ENCODE measurements at places on chromosomes 2 and 18. TPM values are rescaled to one million over a fixed set of nuclear protein-coding genes. Genes with fewer than 3 reads are reported as not detected.

Gene ZSWIM2
- total RNA-seq: not detected

GRCh38 chr2:37636381-37637066 is 34.9 kb downstream of the CDC42EP3 start:
- no peak for DNase-seq

Gene SCYGR4
- total RNA-seq: not detected

DNA sequence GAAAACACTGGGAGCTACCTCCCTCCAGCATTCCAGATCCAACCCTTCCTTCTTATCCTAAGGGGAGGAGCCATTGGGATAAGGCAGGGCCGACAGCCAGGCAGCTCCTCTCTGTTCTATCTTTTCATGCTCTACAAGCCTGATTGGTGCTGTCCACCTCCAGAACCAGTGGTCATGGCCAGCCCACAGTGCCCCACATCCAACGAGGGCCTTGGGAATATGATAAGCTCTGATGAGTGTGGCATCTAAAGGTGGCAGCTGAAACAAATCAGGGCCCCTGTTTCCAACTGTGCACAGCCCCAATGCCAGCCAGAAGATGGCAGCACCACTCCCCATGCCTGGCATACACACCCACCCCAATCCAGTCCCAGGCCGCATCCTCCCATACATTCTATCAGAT is 329.3 kb downstream of the C1D start:
- peak; percentile 56 for DNase-seq

GRCh38 chr2:237090906-237091305 is 5.2 kb downstream of the COPS8 start:
- no peak for DNase-seq

DNA sequence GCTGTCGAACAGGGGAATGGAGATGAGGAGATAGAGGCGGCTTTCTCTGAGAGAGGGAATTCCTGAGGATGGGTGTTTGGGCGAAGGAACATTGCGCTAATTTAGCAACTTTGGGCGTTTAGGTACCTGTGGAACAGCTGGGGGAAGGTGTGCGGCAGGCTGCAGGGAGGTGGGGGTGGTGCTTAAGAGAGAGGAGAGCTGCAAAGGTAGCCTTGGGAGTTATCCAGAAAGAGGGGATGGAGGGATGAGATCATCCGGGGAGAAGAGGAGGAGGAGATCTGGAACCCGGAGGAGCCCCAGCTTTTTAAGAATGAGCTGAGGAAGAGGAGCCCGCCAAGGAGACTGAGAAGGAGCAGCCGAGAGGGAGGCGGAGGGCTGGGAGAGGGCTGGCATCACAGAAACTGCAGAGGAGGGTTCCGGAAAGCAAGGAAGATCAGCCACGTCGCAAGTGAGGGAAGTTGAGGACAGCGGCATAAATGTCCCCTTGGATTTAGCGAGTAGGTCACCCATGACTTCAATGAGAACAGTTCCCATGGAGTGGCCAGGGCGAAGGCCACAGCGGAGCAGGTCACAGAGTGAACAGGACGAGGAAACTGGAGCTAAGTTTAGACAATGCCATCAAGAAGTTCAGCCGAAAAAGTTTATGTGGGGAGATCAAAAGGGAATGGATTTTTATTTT is 174.7 kb downstream of the KLHL29 start:
- DNase-seq: no peak

DNA sequence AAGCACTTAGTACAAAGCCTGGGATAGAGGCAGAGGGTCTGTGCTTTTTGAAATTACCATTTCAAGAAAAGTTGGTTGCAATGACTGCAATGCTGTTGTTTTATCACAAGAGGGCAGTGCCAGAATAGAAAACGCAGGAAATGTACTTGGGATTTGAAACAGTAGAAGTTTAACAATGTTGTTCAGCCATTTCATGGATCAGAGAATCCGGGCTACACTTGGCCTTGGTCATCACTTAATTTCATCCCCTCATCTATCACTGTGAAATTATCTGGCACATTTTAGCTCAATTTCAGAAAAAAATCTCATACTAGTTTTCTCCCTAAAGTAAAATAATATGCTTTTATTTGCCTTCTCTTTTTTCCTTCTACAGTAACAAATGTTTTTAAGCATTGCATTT is 70.8 kb downstream of the RAPGEF4 start:
- DNase-seq: no peak

Gene DYNAP
- total RNA-seq: not detected

Gene PRSS56
- not detected for total RNA-seq

GRCh38 chr2:68475110-68475509 is 7.7 kb downstream of the APLF start:
- no peak for DNase-seq

DNA sequence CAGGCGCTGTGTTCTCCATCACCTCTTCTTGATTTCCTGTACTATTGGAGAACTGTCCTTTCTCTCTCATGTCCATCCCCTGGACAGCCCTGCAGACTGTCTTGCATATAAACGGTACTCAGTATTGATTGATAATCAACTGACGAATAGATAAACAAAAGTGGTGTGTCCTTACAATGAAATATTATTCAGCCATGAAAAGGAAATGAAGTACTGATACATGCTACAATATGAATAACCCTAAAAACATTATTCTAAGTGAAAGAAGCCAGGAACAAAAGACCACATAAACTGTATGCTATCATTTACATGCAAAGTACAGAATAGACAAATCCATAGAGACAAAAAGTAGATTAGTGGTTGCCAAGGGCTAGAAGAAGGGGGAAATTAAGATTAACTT is 77.6 kb downstream of the SDC1 start:
- no peak for DNase-seq

GRCh38 chr2:120431386-120432292 is 85.7 kb downstream of the INHBB start:
- DNase-seq: no peak

Gene TNS1
- total RNA-seq: 11.6 TPM

GRCh38 chr2:201257956-201258665 is 2.2 kb upstream of the CASP8 start:
- peak; percentile 53 for DNase-seq

DNA sequence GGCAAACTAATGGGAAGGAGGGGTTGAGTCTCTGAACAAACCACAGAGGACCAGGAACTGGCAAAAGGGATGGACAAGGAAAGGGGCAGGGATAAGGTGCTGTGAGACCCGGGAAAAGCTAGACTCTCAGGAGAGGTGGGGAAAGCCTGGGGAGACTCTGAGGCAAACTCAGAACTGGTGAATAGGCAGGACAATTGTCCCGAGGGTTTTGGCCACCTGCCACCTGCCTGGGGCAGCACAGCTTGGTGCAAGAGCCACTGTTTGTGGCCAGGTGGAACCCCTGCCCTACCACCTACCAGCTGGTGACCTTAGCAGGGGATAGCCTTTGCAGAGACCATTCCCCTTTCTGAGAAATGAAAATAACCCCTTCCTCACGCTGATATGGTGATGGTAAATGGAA is 129.4 kb upstream of the ASB18 start:
- DNase-seq: no peak

Gene SP140
- not detected for total RNA-seq

GRCh38 chr2:86337244-86337835 is at the start of gene REEP1:
Gene REEP1 (minus strand): TSS chr2:86337626. CDS start chr2:86337510, 116 bp downstream.
- peak; percentile 40 for DNase-seq

- DNase-seq: no peak
Observed at GRCh38 chr18:58766946-58767345, 95.7 kb downstream of the MALT1 start.

DNA sequence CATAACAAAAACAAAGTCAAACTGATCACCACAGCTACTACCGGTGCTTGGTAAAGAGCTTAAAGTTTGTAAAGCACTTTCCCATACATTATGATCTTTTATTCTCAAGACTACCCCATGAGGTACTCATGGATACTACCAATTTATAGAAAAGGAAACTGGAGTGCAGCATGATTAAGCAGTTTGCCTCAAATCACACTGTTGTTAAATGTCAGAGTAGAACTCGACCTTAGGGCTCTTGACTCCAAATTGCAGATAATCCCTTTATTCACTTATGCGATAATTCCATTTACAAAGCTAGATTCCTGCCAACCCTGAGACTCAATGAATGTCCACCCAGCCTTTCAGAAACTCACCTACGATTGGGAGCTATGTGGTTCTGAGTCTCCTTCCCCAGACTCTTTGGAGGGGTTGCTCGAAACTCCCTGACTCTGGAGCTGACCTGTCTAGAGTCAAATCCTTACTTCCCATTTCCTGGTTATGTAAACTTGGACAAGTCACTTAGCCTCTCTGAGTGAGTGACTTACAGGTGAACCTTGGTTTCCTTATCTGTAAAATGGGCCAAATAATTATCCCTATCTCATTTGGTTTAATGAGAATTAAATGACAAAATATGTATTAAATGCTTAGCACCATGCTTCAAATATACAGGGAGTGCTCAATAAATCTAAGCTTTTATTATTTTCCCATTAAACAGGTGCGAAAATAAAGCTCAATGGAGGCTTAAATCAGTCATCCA is 47.4 kb downstream of the PSD4 start:
- no peak for DNase-seq

DNA sequence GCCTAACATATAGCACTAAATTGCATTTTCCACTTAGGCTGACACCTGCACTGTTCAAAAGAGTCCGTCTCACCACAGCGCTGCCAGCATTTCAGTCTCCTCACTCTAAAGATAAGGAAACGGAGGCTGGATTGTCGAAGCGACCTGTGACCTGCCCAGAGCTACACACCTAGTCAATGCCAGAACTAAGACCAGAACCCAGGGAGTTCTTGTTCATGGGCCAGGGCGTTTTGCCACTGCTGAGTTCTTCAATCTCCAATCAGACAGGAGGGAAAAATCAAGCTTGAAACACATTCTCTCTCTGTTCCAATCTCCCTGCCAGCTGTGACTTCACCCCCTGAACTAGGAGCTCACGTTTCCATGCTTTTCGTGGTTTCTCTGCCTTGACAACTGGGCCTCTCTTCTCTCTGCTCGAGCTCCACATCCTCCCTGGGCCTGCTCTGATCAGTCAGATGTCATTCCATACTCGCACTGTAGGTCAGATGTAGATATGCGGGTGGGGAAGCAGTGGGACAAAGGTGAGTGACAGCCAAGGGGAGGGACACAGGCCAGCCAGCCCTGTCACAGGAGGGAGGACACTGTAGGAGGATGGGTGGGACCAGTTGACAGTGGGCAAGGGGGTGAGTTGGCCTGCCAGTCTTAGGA is 221.1 kb upstream of the SMAD2 start:
- DNase-seq: no peak

- no peak for DNase-seq
Observed at GRCh38 chr18:46460754-46461153, 196.3 kb downstream of the LOXHD1 start.

Gene FAM237A
- not detected for total RNA-seq

- no peak for DNase-seq
Observed at GRCh38 chr2:136219963-136220362, 102.0 kb upstream of the CXCR4 start.

- no peak for DNase-seq
Observed at GRCh38 chr18:27865431-27865830, 311.5 kb downstream of the CDH2 start.
